Kidney epithelial cell (primary cell): ENCODE measurements at places on chromosomes 11 and 22. TPM values are rescaled to one million over a fixed set of nuclear protein-coding genes. Genes with fewer than 3 reads are reported as not detected.
A peak's percentile ranks its signal among the peaks of the same experiment; 100 is the strongest.

The OR6A2 gene
- total RNA-seq: not detected in 2 replicates

The MTMR3 gene
- total RNA-seq: 30.7 and 31.9 TPM in 2 replicates

The IGSF9B gene
- total RNA-seq: 5.9 and 6.3 TPM in 2 replicates

The SLC22A9 gene
- not detected in 2 replicates for total RNA-seq

The THRSP gene
- not detected in 2 replicates for total RNA-seq

The TEX12 gene
- not detected in 2 replicates for total RNA-seq

The PRRG4 gene
- 3.0 and 3.7 TPM in 2 replicates for total RNA-seq

The ACTN3 gene
- total RNA-seq: not detected in 2 replicates

The OR56A1 gene
- total RNA-seq: not detected in 2 replicates

The OR2D2 gene
- 0.38 TPM in 1 of 2 replicates, not detected in the other for total RNA-seq

The TEX54 gene
- total RNA-seq: not detected in 2 replicates

The PLAAT5 gene
- 0.14 and 0.17 TPM in 2 replicates for total RNA-seq

DNA sequence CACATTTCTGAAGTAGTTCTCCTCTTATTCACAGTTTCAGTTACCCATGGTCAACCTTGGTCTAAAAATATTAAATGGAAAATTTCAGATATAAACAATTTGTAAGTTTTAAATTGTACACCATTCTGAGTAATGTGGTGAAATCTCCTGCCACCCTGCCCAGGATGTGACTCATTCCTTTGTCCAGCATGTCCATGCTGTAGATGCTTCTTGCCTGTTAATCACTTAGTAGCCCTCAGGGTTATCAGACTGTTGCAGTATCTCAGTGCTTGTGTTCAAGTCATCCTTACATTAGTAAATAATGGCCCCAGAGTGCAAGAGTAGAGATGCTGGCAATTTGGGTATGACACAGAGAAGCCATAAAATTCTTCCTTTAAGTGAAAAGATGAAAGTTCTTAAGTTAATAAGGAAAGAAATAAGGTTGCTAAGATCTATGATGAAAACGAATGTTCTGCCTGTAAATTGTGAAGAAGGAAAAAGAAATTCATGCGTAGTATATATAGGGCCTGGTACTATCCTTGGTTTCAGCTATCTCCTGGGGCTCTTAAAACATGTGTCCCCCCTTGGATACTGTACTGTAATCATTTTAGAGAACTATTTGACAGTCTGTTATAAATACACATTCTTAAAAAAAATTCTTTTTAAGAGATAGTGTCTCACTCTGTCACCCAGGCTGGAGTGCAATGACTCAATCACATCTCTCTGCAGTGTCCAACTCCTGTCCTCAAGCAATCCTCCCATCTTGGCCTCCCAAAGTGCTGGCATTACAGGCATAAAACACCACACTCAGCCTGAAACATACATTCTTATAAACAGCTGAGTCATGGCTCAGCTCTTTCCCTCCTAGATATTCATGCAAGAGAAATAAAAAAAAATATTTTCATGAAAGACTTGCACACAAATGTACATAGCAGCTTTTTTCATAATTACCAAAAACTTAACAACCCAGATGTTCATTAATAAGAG lies 31.3 kb downstream of the MTNR1B start:
- DNase-seq: peak; percentile 68

- DNase-seq: no peak
Measured at GRCh38 chr22:42414021-42414420, 18.2 kb downstream of the NFAM1 start.

- DNase-seq: peak; percentile 12
Measured at GRCh38 chr11:33317662-33318061, 60.5 kb downstream of the HIPK3 start.

- DNase-seq: no peak
Measured at GRCh38 chr11:123356539-123356938, 73.5 kb upstream of the GRAMD1B start.

GRCh38 chr11:132177106-132177505 lies 806.7 kb downstream of the NTM start:
- peak; percentile 19 for DNase-seq

GRCh38 chr11:101466352-101466751 lies 117.5 kb downstream of the TRPC6 start:
- no peak for DNase-seq

GRCh38 chr11:85869781-85870180 lies 14.6 kb downstream of the CCDC83 start:
- no peak for DNase-seq

GRCh38 chr11:61683961-61684869 lies 4.0 kb downstream of the DAGLA start:
- no peak for DNase-seq

- no peak for DNase-seq
Measured at GRCh38 chr11:131499199-131499598, 128.8 kb downstream of the NTM start.

GRCh38 chr11:117565709-117566108 lies 231.3 kb downstream of the DSCAML1 start:
- no peak for DNase-seq

DNA sequence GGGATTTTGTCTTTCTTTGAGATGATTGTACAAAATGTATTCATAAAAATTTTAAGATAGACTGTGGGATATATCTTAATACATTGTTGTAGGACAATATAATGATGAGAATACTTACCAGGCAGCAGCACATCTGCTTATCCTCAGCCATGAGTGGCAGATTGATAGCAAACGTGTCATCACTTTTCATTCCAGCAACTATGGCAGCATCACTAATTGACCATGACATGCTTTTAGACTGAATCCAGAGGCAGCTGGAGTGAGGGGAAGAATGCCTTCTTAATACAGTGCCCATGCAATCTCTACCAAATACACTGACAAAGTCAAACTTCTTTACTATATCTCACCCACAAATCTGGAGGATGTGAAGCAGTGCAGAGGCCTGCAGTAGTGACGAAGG lies 755.2 kb upstream of the RAG2 start:
- DNase-seq: no peak

- no peak for DNase-seq
Measured at GRCh38 chr22:22698263-22698750, 53.9 kb downstream of the GGTLC2 start.

GRCh38 chr11:63920126-63920938 lies 3.4 kb upstream of the RCOR2 start:
- no peak for DNase-seq

GRCh38 chr11:8613036-8613435 lies 19.0 kb upstream of the STK33 start:
- no peak for DNase-seq

DNA sequence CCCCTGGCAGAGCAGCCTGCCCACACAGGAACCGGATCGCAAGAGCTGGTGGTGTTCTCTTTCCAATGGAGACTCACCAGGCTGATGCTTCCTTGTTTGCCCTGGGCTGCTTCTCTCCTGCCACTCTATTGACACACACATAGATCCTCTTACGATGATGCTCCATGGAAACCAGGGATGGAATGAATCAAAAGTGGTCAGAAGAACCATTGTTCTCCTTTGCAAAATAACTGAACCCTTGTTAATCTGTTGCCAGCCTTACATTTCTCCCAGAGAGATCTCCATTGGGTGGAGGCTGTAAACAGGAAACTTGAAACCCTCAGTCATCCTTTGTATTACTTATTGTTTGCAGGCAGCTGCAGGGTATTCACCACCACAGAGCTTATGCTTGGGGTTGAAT lies 24.6 kb upstream of the LDLRAD3 start:
- no peak for DNase-seq

DNA sequence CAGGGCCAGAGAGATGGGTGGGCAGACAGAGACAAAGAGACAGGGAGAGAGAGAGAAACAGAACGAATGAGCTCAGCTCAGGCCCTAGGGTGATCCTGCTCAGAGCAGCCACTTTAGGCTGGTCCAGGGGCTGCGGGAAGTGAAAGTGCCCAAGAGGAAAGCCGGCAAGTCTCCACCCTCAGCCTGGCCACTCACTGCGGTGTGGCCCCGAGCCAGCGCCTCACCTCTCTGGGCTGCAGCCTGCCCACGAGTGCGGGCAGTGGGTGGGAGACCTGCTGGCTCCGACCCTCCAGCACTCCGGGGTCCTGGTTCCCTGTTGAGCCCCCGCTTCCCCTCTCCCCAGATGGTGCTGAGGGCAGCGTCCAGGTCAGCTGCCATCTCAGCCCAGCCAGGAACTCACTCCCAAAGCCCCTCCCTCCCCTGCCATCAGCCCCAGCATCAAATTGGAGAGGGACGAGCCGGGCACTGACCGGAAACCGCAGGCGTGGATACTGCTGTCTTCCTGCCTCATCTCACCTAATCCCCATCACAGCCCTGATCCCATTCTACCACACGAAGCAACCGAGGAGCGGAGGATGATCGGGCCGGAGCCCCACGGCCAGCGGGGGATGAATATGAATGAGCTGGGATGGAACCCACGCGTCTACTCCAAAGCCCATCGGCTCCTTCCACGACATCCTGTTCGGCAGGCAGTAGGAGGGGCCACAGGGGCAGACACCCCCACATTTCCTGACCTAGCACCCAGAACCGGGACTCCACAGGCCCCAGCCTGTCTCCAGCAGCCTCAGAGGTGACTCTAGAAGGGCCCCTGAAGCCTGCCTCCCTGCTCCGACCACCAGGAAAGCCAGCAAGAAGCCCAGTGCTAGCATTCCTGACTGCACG lies 16.9 kb downstream of the ELFN2 start:
- no peak for DNase-seq

- DNase-seq: no peak
Measured at GRCh38 chr11:1393038-1393710, 3.4 kb downstream of the BRSK2 start.

DNA sequence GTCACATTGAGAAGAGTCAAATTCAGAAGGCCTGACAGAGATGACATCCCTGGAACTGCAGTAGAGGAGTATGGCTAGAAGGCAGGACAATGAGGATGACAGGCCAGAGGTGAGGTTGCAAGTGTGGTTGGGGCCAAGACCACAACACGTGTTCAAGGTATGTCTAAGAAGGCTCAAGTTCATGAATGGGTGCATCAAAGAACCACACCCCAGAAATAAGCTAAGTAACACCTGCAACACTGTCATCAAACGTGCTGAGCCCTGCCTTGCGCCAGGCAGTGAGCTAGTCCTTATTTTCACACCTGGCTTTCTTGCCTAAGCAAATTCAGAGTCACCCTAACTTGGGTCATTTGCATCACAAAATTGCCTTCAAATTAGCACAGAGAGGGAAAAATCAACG lies 313.6 kb downstream of the KIRREL3 start:
- DNase-seq: no peak

DNA sequence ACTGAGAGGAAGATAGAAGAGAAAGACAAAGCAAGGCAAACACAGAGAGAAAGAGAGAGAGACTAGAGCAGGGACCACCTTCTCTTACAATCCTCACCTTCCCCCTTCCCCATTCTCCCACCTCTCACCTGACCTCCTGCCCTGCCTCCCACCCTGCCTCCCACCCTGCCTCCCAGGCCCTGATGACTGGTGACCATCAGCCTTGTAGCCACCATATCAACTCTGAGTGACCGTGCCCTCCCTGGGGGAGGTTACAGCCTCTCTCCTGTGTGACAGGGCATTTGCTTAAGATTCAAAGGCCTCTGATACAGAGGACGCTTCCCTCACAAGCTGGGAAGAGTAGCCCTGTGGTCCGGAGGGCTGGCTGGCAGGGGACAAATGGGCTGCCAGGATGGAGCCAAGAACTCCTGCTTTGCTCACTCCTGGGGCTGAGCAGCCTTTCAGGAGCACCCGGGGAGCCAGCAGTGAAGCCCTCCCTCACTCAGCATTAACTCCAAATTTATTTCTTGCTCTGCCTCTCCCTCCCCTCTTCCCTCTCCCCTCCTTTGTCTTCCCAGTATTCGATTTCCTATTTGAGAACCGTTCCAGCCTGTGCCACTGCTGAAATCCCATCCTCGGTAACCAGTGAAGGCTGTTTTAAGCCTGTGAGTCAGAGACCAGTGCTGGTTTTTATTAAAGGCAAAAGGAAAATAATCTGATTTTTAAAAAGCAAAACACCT lies 125.2 kb upstream of the SYT13 start:
- no peak for DNase-seq

DNA sequence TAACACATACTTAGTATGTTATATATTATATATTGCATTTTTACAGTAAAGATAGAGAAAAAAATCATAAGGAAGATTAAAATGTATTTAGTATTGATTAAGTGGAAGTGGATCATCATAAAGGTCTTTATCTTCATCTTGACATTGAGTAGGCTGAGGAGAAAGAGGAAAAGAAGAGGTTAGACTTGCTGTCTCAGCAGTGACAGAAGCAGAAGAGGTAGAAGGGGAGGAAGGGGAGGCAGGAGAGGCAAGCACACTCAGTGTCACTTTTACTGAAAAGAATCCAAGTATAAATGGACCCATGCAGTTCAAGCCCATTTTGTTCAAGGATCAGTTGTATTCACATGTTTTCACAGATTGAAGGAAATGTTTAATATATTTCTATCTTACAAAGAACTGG lies 69.7 kb downstream of the GAB2 start:
- no peak for DNase-seq
